ENCODE measurements at places on chromosomes 7 and 10. TPM values are rescaled to one million over a fixed set of nuclear protein-coding genes. Genes with fewer than 3 reads are reported as not detected.

The HSPA12A gene
- total RNA-seq, result 9.3 TPM

The KIF11 gene
- 16.1 TPM for total RNA-seq

The FAM131B gene
- 1.5 TPM for total RNA-seq

The PRTFDC1 gene
- 15.4 TPM for total RNA-seq

The CREB5 gene
- 30.5 TPM for total RNA-seq

The CYP26C1 gene
- not detected for total RNA-seq

The ANKRD1 gene
- 123 TPM for total RNA-seq

The TMEM176A gene
- 13.6 TPM for total RNA-seq

All from tongue (tissue), 3 donors.